ENCODE measurements at places on chromosomes 5 and 9.

GRCh38 chr5:180291234-180291940 is 496 bp downstream of the MAPK9 start:
- H3K36me3 ChIP-seq = peaks cover 4% of the 10 kb centered on the region
- peaks cover 40% of the 10 kb centered on the region for H3K4me1 ChIP-seq
- no peaks in the 10 kb centered on the region for H3K27me3 ChIP-seq
- H3K4me3 ChIP-seq = peak overlapping the region; percentile 81
- no peak for DNase-seq

DNA sequence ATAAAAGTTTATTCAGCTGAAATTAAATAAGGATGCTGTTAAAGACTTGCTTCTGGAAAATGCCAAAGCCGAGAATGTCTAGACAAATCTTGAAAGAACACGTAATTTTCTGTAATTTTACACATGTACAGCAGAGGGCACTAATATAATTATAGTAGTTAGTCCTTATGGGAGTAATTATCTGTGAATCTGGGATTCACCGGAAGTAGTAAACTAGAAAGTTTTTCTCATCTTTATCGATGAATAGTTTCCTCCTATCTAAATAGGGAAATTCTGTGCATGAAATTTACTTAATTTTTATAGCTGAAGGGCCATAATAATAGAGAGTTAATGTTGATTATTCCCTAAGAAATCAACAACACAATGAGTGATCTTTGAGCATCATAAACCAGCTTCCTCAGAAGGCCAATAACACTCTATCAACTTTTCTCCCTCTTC is 18.4 kb upstream of the CNTLN start:
- H3K36me3 ChIP-seq = no peaks in the 10 kb centered on the region
- H3K4me1 ChIP-seq = no peaks in the 10 kb centered on the region
- no peak for DNase-seq
- no peak overlapping the region for H3K4me3 ChIP-seq
- H3K27me3 ChIP-seq = no peaks in the 10 kb centered on the region

DNA sequence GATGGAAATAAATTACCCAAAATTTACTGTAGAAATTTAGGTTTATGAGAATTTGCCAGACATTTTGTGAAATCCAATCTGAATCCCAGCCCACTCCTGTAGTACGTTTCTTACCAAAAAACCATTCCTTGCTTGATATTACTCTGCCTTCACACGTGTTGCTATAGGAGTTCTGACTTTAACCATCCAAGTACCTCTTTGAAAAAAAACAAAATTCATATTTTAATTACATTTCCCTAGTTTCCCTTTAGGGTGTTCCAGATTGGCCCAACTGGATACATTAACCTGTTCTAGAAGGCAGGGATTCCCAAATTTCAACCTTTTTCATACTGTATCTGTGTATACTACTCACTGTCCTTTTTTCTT is 1.4 kb upstream of the PJA2 start:
- H3K4me3 ChIP-seq = peak overlapping the region; percentile 84
- H3K4me1 ChIP-seq = peaks cover under 1% of the 10 kb centered on the region
- no peak for DNase-seq
- H3K36me3 ChIP-seq = no peaks in the 10 kb centered on the region

- no peak overlapping the region for H3K4me3 ChIP-seq
- H3K27ac ChIP-seq = peak overlapping the region; percentile 10
- no peaks in the 10 kb centered on the region for H3K27me3 ChIP-seq
- no peaks in the 10 kb centered on the region for H3K36me3 ChIP-seq
Observed at GRCh38 chr5:172849606-172850453, 15.8 kb downstream of the ERGIC1 start.

DNA sequence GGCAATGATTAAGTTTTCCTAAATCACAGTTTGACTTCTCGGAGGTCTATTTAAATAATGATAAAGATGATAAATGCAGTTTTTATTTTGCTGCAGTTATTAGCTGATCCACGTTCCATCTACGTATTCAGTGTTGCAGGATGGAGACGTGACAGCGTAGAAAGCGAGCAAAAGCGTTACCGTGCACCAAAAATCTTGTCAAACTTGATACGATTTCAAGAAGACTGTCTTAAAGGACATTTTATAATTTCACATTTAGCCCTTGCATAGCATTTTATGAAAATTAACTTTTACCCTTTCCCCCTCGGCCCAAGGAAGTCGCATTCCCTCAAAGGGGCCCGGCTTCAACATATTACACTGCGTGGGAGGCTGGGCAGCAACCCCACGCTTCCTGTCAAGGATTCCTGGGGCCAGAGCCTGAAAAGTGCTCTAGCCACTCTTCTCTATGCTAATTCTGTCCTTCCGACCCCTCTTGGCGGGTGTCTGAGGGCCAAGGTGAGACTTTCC is 7.1 kb upstream of the PURA start:
- peaks cover 27% of the 10 kb centered on the region for H3K4me1 ChIP-seq
- DNase-seq = no peak
- H3K36me3 ChIP-seq = no peaks in the 10 kb centered on the region
- peaks cover 7% of the 10 kb centered on the region for H3K27me3 ChIP-seq
- peak overlapping the region; percentile 97 for H3K27ac ChIP-seq

Data from T-cell (primary cell).